ENCODE measurements at places on chromosomes 4 and X.

- DNase-seq = no peak
Measured at GRCh38 chrX:117196481-117196880, 733.7 kb upstream of the CT83 start.

- no peak for DNase-seq
Measured at GRCh38 chr4:130449741-130450140, 1353.8 kb downstream of the C4orf33 start.

DNA sequence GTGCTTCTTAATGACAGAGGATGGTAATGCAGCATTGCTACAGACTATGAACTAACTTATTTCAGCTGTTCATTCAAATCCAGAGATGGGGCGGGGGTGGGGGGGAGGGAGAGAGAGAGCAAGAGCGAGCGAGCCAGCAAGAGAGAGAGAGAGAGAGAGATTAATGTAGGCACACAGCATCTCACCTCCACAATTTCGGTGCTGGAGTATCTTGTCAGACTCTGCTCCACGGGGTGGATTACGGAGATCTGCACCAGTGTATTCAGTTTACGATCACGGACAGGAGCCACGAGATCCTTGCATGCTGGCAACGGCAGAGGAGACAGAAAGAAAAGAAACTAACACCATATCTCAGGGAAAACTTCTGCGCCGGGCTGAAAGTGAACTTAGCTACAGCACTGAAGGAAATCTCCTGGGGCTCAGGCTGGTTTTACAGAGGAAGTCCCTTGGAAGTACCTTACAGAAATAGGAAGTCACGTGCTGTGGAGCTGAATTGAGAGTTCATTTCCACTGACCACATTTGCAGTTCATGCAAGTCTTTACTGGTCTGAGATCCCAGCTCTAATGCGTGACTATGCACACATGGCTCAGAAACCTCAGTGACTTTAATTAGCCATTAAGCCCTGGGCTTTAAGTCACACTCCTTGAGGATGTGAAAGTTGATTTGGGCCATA lies 440.9 kb downstream of the INPP4B start:
- peak; percentile 11 for DNase-seq

DNA sequence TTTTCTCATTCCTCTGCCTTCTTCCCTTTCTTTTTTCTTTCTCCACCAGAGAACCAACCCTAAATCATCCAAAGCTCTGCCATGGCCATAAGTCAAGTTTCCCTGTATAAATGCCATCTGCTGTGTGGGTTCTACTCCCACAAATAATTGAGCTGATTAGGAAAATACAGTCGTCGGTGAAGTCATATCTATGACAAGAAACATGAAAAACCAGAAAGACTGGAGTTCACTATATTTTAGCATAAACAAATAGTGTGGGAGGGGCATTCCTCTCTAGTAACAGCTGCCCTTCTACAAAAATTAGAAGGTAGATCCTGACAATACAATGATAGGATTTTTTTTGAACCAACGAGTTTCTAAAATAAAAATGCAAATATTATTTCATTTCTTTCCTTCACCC lies 48.8 kb downstream of the SPOCK3 start:
- DNase-seq = no peak

- DNase-seq = no peak
Measured at GRCh38 chrX:41733939-41734338, 10.0 kb downstream of the GPR82 start.

- no peak for DNase-seq
Measured at GRCh38 chr4:86935853-86936733, 1.3 kb downstream of the AFF1 start.

GRCh38 chr4:96347582-96347981 lies 507.7 kb downstream of the PDHA2 start:
- no peak for DNase-seq

GRCh38 chr4:186946136-186946535 lies 222.5 kb upstream of the FAT1 start:
- no peak for DNase-seq

GRCh38 chr4:2793586-2794485 lies 951 bp downstream of the SH3BP2 start:
- no peak for DNase-seq

- no peak for DNase-seq
Measured at GRCh38 chr4:74291471-74291870, 16.8 kb upstream of the EPGN start.

DNA sequence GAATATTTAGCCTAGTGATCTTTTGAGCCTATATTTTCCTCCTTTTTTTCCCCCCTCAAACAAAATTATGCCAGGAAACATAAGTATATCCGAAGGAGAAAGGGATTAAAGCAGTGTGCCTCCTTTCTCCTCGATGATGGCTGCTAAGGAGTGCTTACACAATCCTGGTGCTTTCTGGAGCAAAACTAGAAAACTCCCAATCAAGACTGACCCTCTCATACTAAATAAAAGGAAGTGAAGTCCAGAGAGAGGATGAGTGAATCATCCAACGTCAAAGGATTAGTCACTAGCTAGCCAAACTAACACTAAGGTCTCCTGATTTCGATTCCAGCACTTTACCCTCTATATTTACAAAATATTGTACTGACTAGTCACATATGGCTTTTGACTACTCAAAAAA lies 146.8 kb downstream of the PPP3CA start:
- DNase-seq = no peak

DNA sequence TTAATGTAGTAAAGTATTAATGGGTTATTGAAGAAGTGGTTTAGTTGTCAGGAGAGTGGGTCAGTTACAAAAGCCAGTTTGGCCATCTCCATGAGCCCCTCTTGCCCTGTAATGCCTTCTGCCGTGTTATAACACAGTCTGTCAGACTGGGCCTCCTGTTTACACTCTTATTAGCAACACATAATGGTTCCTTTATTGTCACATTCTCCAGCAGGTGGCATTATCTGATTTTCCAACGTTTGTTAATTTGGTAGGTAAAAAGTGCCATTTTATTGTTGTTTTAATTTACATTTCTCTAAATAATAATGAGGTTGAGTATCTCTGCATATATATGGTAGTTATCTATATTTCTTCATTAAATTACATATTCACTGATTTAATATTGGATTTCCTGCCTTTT lies 560.8 kb downstream of the FGF13 start:
- DNase-seq = peak; percentile 6

DNA sequence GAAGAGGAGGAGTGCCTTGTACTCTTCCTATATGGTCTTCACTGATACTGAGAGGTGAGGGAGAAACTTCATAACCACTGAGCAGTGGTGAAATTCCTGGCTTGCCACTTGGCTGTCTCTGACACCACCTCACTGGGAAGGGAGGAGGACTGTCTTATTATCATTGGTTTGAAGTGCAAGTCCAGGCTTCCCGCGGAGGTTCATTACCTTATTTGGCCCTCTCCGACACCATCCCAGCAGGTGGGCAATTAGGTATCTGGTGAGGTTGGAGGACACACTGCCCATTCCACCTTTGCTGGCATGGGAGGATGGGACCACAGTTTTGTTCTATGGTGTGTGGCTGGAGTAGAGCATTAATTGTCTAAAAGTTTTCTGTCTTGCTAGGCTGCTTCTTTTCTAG lies 206.1 kb downstream of the LHFPL1 start:
- DNase-seq = no peak

GRCh38 chr4:99404595-99405287 lies 30.4 kb downstream of the ADH7 start:
- DNase-seq = no peak

GRCh38 chr4:150948074-150948473 lies 67.0 kb downstream of the LRBA start:
- DNase-seq = no peak

- DNase-seq = no peak
Measured at GRCh38 chrX:74492720-74493201, 71.5 kb downstream of the SLC16A2 start.

DNA sequence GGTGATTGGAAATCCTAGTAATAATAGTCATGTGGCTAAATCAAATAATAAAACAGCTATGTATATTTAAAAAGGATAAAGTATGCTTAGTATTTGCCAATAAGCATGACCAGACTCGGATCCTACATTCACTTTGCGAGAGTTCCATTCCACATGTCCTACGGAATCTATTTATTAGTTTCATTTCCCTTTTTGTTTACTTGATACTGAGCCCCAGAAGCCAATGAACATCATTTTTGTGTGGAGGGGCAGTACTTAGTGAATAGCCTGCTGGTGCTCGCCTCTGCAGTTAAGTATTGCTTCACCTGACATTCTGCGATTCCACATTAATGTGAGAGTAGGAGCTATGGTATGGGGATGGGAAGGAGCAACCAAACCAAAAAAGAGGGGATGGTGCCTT lies 58.5 kb upstream of the NAP1L5 start:
- no peak for DNase-seq

GRCh38 chr4:24625091-24625490 lies 40.7 kb upstream of the DHX15 start:
- DNase-seq = no peak
